ENCODE measurements at places on chromosomes 6 and 20.

GRCh38 chr20:34871320-34871926, 1.2 kb downstream of the GGT7 start:
- DNase-seq = no peak

DNA sequence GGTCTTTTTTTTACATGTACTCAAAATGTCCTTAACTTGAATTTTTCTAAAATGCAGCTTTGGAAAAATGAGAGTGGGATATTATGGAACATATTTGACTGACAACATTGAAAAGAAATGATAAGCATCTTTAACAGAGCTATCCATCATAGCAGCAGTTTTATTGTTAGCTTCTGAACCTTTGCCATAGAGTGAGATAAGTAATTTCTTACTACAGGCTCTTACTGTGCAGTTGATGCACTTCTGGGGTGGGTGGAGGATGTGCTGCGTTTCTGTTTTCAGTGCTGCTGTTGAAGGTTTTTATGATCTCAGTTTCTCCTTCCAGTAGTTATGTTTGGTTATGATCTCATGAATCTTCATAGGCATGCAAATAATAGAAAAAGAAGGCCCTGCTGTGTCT, 267.0 kb downstream of the TMEM242 start:
- no peak for DNase-seq

DNA sequence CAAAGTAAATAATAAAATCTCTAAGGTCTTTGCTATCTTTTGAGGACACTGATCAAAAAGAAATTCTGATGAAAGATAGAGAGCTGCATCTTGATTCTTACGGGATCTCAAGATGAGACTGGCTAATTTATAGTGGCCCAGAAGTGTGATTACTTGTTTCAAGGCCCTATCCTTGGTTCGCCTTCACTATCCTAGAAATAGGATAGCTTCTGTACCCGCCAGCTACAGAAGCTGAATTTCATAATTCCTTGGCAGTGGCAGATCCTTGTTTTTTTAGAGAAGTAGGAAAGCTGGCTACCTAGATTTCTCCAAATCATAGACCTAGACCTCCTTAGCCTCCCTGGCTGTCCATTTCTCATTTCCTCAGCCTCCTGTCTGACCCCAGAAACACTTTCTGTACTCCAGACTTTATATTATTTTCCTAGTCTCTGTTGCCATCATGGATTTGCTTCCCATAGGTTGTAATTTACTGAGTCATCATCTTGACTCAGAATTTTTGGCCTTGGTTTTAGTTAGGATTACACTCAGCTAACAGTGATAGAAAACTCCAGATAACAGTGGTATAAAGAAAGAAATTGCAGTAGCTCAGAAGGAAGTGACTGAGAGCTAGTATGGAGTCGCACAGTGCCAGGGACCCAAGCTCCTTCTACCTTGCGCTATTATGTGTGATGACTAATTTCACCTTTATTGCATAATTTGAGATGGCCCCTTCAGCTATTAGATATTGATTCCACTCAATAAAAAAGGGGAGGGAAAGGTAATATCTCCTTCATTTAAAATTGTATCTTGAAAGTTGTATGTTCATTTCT, 27.7 kb downstream of the PHF3 start:
- DNase-seq = no peak

GRCh38 chr20:59888050-59888449, 45.4 kb downstream of the SYCP2 start:
- DNase-seq = no peak

GRCh38 chr6:131660195-131660594, 23.1 kb downstream of the ENPP3 start:
- no peak for DNase-seq
